ENCODE measurements at places on chromosomes 16 and 17.

- DNase-seq = no peak
Measured at GRCh38 chr17:29575511-29576213, 7.2 kb downstream of the TP53I13 start.

DNA sequence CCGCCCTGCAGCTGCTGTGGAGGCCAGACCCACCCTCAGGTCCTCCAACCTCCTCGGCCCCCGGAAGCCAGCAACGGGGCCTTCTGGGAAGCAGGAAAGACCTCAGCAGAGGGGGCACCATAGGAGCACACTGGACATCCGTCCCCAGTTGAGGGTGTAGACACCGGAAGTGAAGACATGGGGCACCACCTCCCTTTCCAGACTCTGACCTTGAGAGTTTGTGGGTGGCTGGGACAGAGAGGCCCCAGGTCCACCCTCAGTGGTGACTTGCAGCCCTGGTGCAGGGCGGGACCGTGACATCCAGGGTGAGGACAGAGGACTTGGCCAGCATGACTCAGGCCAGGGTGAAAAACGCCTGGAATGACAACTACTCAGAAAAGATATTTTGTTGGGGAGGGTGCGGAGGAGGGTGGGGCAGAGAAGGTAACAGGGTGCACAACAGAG lies 19.9 kb downstream of the CEP295NL start:
- no peak for DNase-seq

DNA sequence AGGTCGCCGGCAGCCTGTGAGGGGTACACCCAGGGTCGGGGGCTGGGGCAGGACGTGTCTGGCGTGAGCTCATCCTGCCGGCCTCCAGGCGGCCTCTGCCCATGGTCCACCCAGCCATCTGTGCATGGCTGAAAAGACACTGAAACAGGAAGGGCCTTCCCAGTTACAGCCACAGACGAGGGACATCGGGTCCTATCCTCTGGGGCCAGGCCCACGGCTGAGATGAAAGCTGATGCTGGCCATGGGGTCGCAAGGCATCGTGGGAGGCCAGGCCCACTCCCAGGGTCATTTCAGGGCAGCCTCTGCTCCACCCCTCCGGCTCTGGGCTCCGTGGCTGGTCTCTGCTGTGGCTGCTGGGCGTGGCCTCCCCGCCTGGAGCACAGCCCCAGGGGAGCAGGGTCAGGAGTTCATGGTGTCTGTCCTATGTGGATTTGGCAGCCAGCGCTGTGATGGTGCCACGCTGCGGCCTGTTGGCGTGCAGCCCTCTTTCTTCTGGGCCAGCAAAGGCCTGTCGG lies 16.6 kb upstream of the ATP6V0C start:
- no peak for DNase-seq

GRCh38 chr17:57493171-57493570 lies 236.8 kb downstream of the MSI2 start:
- DNase-seq = no peak

- DNase-seq = no peak
Measured at GRCh38 chr16:71287911-71288310, 1.3 kb downstream of the CMTR2 start.

DNA sequence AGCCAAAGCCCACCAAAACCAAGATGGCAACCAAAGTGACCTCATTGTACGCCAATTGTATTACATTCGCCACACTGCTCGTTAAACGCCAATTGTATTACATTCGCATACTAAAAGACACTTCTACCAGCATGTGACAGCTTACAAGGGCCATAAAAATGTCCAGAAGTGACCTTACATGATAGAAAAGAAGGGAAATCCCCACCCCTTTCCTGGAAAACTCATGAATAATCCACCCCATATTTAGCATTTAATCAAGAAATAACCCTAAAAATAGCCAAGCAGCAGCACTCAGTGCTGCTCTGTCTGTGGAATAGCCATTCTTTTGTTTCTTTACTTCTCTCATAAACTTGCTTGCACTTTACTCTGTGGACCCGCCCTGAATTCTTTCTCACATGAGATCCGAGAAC lies 25.7 kb downstream of the PSMD7 start:
- DNase-seq = no peak

DNA sequence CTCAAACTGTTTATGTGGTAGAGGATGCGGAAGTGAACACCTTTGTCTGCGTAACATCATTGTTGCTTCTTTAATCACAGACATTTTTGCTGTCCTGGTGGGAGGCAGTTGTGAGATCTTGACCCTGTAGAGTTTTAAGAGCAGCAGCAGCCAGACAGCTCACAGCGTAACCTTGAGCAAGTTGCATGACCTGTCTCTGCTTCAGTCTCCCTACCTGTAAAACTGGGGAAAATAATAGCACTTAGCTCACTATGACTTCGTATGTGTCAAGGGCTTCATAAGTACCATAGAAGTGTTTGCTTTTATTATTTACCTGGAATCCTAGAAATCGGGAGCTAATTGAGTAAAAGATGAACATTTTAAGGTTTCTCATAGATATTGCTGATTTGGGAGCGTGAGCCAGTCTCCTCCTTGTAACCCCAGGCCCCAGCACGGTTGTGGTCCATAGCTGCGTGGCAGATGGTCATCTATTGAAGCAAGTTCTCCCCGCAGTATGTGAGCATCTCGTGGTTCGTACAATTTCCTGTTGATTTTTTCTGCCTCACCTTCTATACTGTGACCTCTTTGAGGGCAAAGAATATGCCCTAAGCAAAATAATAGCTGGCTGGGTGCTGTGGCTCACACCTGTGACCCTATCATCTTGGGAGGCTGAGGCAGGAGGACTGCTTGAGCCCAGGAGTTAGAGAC lies 34.4 kb downstream of the GPRC5B start:
- no peak for DNase-seq

DNA sequence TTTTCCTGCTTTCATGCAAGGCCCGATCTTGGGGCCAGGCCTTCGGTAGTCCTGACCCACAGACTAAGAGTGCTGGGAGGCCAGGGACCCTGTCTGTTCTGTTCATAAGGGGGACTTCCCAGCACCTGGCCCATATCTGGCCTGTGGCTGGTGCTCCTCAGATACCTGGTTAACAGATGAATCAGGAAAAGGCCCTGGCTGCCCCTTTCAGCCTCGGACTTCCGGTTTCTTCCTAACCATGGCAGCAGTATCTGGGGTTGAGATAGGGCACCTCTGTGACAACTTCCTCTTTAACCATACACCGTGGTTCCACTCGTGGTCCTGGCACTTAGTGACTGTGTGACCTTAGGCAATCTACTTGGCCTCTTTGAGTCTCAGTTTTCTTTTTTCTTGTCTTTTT lies 18.4 kb downstream of the PLCG2 start:
- peak; percentile 64 for DNase-seq

- DNase-seq = no peak
Measured at GRCh38 chr17:65438708-65439294, 122.6 kb downstream of the AXIN2 start.

DNA sequence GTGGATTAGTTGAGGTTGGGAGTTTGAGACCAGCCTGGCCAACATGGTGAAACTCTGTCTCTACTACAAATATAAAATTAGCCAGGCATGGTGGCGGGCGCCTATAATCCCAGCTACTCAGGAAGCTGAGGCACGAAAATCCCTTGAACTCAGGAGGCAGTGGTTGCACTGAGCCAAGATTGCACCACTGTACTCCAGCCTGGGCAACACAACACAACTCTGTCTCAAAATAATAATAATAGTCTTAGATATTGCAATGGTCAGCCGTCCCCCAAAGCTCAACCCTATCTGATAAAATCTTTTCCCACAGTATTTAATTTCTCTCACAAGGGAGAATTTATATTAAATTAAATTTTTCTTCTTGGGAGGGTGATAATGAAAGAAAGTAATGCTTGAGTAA lies 169.6 kb downstream of the XYLT1 start:
- DNase-seq = no peak

DNA sequence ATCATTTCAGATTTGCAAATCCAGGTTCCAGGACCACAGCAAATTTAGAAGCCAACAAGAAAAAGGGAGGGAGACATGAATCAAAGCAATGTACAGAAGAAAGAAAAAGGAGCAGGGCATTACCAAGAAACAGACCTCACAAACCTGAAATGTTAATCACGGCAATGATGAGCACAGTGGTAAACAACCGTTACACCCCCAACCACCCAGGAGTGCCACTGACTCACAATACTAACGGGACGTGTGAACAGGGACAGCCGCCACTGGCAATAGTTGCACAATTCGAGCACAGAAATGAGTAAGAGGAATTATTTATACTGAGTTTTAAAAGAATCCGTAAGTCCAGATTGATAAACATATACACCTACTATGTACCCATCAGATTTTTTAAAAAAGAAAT lies 13.8 kb downstream of the USP22 start:
- no peak for DNase-seq

DNA sequence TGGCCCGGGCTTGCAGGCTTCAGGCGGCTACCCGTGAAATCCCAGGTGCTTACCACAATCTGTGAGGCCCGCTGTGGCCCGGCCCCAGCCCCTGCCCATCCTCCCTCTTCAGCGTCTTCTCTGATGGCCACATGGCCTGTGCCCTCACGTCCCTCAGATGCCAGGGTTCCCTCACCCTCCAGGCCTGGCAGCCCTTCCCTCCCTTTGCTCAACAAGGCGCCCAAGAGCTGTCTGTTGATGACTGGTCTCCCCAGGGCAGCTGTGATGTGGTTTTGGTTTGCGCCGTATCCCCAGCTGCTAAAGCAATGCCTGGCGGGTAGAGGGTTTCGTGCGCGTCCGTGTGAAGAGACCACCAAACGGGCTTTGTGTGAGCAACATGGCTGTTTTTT lies 35.1 kb downstream of the PMM2 start:
- DNase-seq = no peak

GRCh38 chr17:45577571-45578279 lies 87.2 kb upstream of the PLEKHM1 start:
- DNase-seq = no peak

GRCh38 chr16:282491-282890 lies 473 bp upstream of the PDIA2 start:
- no peak for DNase-seq

GRCh38 chr17:34413443-34414119 lies 50.5 kb upstream of the CCL1 start:
- DNase-seq = no peak

- no peak for DNase-seq
Measured at GRCh38 chr16:23408823-23409298, 44.1 kb downstream of the COG7 start.

All from CD4-positive, alpha-beta T cell treated with Interleukin-1 beta for 1 hour (primary cell).